NCI-H526 (cell line): ENCODE measurements at places on chromosomes 11 and 22.

GRCh38 chr11:93515441-93516025 lies 27.7 kb downstream of the SMCO4 start:
- no peak for DNase-seq

GRCh38 chr11:118628432-118628831 lies 21.0 kb downstream of the PHLDB1 start:
- DNase-seq: no peak

- DNase-seq: no peak
Measured at GRCh38 chr11:19954899-19955298, 205.4 kb downstream of the DBX1 start.

DNA sequence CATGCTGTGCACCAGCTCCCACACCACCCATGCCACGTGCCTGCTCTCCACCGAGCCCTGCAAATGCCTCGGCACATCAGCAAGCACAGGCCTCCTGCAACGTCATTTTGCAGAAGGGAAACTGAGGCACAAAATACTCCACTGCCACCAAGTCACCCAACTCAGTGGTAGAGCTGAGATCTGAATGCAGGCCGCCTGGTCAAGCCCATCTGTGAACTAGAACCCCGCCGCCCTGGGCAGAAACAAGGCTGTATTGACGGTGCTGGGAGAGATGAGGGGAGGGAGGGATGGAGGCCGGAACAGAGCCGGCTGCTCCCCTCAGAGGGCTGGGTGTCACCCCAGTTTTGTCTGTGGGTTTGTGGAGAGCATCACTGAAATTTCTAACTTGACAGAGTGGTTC lies 81.4 kb downstream of the CDKN1C start:
- no peak for DNase-seq

- no peak for DNase-seq
Measured at GRCh38 chr22:19525116-19525660, 978 bp upstream of the CLDN5 start.
